ENCODE measurements at places on chromosomes 7 and 10.

DNA sequence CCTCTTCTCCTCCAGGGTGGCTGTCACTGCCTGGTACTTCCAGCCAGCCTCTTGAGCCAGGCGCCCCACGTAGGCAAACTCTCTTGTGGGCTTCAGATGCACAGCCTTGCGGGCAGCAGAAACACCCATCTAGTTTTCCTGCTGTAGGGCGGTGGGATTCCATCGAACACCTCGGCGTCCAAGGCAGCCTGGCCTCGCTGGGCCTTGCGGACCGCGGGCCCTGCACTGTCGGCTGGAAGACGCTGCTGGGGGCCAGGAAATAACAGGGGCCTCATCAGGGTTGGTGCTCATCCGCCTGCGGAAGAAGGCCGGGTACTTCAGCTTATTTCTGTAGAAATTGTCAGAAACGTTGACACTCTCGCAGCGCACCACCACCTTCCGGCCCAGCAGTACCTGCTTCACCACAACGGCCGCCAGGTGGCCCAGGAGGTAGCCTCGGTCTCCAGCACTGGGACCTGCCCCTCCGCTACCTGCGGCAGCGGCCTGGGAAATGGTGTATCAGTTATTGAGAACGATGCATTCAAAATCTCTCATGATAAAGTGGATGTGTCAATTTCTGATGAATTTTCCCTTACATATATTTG, 61.1 kb downstream of the WDFY4 start:
- no peak for DNase-seq

GRCh38 chr10:132962623-132963429, 20.5 kb upstream of the CFAP46 start:
- no peak for DNase-seq

- DNase-seq, result no peak
Observed at GRCh38 chr10:130326954-130327353, 190.8 kb downstream of the GLRX3 start.

- DNase-seq, result peak; percentile 32
Observed at GRCh38 chr10:96395931-96396877, 37.4 kb upstream of the OPALIN start.

All from activated CD8-positive, alpha-beta memory T cell treated with anti-CD3 and anti-CD28 coated beads for 1 hour (primary cell).